ENCODE measurements at places on chromosomes 7 and 10.

DNA sequence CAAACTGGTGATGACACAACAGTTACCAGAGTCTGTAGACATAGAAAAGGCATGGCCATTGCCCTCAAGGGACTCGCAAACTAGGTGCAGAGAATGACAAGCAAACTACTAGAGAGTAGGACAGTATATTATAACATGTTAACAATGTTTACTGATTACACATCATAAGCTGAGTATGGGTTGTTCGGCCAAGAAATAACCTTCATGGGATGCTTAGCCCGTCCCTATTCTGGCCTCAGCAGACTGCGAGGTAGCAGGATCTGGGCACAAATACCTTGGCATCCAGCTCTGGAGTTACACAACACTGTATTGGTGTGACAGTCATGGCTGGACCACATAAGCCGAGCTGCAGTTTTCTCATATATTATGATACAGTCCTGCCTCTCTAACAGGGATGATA is 51.4 kb downstream of the ABCB4 start:
- no peak for DNase-seq

DNA sequence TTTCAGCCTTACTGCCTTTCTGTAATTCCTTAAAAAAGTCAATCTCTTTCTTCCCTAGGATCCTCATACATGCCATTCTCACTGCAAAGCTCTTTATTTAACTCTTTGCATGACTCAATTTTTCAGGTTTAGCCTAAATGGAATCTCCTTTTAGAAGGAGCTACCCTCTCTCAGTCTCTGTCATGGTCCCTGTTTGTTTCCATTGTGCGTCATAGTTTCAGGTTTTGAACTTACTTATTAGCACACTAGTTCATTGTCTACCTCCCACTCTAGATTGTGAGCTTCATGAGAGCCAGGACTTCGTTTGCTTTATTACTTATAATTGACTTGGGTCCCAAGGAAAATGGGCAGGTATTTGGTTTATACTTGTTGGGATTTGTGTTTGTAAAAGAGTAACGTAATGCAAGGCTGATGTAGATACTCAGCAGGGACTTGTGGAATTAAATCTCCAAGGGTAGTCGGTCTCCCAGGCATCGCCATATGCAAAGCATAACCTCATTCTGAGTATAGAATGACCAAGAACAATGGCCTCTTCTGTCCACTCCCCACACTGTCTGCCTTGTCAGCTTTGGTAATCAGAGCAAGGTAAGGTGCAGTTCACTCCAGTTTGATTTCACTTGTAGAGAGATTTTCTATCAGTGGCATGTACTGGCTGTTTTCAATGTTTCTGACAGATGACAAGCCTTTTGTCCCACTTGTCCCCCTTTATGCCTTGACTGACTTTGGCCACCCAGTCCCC is 252.0 kb downstream of the SORCS3 start:
- no peak for DNase-seq

GRCh38 chr10:77339166-77339565 is 298.4 kb downstream of the KCNMA1 start:
- no peak for DNase-seq

DNA sequence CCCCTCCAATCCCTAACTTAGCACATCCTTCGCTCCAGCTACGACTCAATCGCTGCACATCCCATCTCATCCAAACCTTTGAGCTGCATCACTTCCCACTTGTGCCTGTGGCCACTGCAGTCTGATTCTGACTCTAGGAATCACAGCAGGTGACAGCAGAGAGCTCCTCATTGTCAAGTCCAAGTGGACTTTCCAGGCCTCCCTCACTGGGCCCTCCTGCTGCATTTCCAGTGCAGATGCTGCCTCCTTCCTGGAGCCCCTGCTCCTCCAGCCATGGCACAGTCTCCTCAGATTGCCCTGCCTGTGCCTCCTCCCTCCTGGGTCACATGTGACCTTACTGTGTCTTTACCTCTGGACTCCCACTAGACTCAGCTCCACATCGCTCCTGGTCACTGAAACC is 157.3 kb downstream of the USP6NL start:
- DNase-seq: no peak

- DNase-seq: no peak
Measured at GRCh38 chr10:86075512-86075911, 291.1 kb downstream of the GRID1 start.

DNA sequence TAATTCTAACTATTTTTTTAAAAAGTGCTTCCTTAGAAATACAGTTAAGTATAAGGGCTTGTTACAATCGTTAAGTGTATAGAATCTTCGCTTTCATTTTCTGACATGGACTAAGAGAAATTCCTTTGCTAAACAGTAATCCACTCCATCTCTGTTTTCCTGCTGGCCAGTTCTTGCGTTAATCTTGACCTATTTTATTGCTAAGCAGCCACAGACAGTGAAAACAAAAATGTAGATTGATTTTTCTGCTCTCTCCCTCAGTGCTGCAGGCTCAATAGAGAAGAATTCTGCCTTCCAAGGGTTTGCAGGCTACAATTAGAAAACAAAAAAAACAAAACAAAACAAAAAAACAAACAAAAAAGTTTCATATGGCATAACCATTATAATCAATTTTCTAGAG is 310.4 kb upstream of the ADARB2 start:
- no peak for DNase-seq

DNA sequence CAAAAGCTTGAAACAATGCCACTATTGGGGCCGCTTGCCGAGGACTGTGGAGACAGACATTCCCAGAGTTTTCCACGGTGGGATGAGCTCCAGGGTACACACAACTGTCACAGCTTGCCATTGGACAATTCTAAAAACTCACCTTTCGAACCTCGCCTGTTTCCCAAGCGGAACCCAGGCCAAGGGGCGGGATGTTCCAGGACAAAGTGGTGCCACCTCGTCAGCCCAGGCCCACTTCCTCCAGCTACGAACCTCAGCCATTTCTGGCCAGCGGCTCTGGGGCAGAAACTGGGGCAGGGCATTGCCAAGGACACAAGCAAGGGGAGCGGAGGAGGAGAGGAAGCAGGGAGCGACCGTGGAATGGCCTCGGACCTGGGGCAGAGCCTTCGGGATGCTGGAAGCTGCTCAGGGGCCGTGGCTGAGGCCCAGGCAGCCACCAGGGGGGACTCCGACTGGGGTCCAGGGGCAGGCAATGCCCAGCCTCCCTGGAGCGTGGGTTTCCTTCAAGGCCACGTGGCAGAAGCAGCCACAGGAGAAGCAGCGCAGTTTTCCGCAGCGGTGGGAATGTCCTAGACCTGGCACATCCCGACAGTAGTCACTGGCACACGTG is 44.7 kb upstream of the INSIG1 start:
- DNase-seq: no peak

GRCh38 chr10:126205486-126206205 is 182.6 kb downstream of the ADAM12 start:
- DNase-seq: no peak
